ELR (cell line): ENCODE measurements at places on chromosomes 3 and 15.
A peak's percentile ranks its signal among the peaks of the same experiment; 100 is the strongest.

DNA sequence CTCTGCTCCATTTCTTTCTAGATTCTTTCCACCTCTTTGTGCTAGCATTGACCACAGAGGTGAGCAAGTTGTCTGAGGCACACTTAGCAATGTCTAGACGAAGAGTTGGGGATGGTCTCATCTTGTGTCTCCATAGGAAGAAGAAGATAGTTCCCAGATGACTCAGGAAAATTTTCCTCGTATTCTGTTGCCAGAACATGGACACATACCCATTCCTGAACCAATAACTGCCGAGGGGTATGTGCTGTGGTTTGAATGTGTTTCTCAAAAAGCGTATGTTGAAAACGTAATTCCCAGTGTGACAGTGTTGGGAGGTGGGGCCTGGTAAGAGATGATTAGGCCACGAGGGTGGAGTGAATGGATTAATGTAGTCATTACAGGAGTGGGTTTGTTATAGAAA is 107.5 kb upstream of the GALNT15 start:
- peak; percentile 97 for DNase-seq

GRCh38 chr3:130894986-130895280 is 1.0 kb downstream of the ATP2C1 start:
- peak; percentile 42 for DNase-seq

- no peak for DNase-seq
Observed at GRCh38 chr3:106232956-106233355, 364.1 kb upstream of the CBLB start.

DNA sequence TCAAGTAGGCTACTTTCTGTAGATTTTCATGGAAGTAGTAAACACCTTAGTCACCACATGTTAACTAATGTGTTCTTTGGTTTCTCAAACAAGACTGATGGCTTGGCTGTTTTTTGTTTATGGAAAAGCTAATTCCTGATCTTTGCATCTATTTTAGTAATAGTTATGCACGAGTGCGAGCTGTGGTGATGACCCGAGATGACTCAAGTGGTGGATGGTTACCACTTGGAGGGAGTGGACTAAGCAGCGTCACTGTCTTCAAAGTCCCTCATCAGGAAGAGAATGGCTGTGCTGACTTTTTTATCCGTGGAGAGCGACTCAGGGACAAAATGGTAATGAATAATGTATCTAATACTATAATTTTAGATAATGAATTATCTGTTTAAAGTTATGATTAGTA is 46.6 kb downstream of the SPRED1 start:
- DNase-seq = peak; percentile 84
